ENCODE measurements at places on chromosomes 5 and 9.

- no peak for ATAC-seq
These were observed 28.2 kb downstream of the MEF2C start for GRCh38 chr5:88854769-88855168.

DNA sequence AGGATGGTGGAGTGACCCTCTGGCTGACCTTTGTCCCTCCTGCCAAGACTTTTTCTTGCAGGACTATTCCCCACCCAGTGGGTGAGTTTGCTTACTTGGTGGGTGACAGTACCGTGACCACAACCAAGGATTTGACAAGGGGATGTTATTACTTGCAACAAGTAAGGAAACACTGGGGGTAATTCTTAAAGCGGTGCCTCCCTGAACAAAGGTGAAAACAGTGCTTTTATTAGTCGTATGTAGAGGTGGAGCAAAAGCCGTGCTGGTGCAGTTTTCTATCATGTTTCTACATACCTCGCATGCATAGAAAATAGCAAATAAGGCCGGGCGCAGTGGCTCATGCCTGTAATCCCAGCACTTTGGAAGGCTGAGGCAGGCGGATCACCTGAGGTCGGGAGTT, 41.0 kb upstream of the KDM4C start:
- no peak for ATAC-seq

DNA sequence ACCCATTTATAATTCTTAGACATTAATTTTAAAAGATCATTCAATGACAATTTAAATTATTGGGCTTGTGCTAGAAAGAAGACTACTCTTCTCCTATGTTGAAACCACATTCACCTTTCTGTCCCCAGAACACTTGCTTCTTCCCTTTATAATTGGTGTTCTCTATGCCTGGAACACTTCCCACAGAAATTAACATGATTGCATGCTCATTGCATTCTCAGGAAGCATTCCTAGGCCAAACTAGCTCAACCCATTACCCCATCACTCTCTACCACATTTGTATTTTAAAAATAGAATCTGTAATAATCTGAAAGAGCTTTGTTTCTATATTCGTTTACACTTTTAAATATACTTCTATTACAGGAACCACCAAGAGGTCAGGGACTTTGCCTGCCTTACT, 184.7 kb downstream of the MEF2C start:
- ATAC-seq = no peak

- ATAC-seq = no peak
These were observed 632.3 kb downstream of the CCDC171 start for GRCh38 chr9:16184964-16185646.

DNA sequence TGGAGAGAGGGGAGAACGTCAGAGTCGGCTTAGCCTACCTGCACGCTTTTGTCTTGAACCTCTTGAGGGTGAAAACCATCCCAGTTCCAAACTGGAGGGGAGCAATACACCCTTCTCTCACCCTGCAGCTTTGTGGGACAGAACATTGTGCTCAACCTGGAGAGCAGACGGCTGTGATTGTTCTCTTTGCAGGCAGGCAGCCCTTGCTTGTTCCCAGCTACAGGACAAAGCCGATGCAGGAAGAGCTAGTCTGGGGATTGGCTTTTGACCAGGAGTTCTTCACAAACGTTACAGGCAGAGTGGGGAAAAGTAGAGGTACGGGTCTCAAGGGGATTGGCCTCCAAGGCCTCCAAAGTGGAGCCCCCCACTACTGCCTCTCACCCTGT, 33.9 kb upstream of the ARHGAP26 start:
- no peak for ATAC-seq

GRCh38 chr5:172173564-172174153, 14.4 kb downstream of the STK10 start:
- ATAC-seq = no peak

GRCh38 chr5:172541099-172541772, 86.9 kb upstream of the SH3PXD2B start:
- ATAC-seq = peak; percentile 55

DNA sequence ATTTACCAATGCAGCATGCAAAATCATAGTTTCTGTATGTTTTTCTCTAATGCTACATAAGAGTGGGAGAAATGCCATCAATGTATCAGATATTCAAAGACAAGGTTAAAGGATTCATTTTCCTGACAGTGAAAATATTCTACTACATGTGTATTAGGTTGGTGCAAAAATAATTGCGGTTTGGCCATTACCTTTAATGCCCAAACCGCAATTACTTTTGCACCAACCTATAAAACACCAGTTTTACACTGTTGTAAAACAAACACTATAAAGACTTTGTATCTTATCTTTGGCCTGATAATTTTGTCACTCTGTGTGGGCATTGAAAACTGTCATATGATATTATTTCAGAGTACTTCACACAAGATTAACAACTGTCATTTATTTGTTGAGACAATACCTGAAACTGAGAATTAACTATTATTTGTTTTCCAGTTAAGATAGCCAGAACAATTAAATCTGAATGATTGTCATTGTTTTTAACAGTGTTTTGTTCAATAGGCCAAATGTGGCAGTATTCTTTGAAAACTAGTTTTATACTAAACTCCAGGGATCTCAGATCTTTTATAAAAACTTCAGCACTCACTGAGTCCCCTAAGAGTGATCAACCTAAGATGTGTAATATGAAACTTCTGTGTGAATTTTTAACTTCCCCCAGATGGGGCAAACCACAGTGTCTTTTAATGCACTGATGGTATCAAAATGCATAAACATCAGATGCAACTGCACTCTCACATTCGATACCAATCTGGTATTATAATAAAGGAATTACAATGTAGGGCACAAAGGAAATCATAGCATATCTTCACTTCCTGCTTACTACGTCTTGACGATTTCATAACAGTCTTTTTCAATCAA, 53.8 kb upstream of the FBN2 start:
- peak; percentile 60 for ATAC-seq

DNA sequence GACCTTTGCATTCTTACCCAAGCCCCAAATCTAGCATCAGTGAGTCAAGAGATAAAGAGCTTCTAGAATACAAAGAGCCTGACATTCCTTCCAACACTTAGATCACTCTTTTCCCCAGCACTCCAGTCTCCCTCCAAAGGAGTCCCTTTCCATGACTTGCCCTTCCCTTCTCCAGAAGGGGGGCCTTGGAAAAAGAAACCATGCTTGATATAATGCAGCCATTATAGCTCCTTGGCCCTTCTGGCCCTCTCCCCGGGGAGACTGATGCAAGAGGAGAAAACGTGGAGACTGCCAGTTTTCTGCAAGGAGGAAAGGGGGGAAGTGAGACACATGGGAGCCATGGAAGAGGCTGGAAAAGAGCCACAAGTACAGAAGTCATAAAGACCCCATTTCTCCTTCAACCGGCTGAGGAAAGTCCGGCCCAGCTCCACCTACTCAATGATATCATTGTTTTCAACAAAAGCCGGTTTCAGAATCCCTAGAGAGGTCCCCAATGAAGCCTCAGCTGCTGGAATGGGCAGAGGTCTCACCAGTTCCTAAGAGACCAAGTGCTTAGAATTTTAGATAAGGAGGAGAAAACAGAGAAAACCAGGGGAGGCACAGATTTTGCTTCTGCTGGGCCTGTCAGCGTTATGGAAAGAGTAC, 29.0 kb downstream of the ADAM19 start:
- ATAC-seq = no peak

DNA sequence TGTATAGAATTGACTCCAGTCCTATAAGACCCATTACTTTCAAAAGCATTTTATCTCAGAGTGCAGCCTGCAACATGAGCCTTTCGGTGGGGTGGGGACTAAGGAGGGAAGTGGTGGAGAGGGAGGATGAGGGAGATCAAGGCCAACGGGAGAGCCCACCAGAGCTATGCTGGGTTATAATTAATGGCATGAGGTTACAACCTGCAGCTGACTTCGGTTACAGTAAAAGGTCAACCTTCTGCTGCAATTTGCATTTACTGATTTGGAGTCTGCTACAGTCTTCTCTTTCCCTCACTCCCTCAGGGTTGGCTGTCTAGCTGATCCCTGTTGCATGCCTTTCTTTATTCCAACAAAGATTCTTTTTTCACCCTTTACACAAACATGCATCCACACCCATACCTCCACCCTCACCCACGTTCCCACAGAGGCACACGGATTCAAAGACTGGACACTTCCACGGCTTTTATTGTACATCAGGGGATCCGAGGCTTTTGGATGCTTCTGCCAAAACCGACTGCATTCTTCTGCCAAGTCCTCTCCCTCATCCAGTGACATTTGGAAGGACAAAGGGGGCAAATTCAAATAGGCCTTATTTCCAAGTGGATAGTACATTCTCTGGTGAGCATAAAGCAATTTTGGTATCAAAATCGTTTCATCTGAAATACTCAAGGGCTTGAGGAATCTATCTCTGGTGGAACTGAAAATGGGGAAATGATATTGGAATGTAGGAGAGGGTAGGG, 381.2 kb downstream of the NFIB start:
- ATAC-seq = no peak

- ATAC-seq = peak; percentile 39
These were observed 27.6 kb upstream of the ABLIM3 start for GRCh38 chr5:149113669-149114068.

- ATAC-seq = peak; percentile 12
These were observed 10.5 kb upstream of the IRF1 start for GRCh38 chr5:132500931-132501628.

GRCh38 chr9:122070728-122071515, 22.2 kb downstream of the TTLL11 start:
- no peak for ATAC-seq

- no peak for ATAC-seq
These were observed 113.3 kb upstream of the ZNF608 start for GRCh38 chr5:124859556-124860290.

DNA sequence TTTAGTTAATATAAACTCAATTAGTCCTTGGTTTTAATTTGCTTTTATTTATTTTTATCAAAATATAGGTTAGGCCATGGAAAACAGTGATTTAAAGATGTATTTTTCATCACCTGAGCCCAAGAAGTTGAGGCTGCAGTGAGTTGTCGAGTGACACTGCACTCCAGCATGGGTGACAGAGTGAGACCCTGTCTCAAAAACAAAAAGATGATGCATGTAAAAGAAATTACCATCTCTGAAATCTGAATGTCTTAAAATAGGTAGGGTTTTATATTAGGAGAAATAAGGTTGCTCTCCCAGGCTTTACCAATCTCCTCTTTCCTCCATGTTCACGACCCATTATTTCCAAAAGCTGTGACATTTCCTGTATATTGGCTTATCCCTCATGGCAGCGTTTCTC, 162.3 kb upstream of the DAP start:
- no peak for ATAC-seq

DNA sequence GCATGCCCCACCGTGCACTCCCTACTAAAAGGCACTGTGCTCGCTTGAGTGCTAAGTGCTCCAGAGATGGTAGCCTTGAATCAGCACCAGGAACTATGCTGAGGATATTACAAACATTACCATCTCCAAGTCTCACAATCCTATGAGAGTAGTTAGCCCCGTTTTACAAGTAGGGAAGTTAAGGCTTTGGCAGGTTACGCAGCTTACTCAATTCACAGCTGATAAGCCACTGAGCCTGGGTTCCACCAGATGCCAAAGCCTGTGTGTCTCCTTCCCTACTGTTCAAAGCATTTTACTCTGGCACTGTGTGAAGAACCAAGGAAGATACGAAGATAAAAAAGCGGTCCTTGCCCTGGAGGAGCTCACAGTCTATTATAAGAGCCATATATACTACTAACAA, 216.2 kb downstream of the EBF1 start:
- no peak for ATAC-seq

- no peak for ATAC-seq
These were observed 102.8 kb downstream of the ANKH start for GRCh38 chr5:14768508-14769365.

- no peak for ATAC-seq
These were observed 463.7 kb downstream of the CYLC2 start for GRCh38 chr9:103458826-103459225.

GRCh38 chr5:78377056-78377717, 16.8 kb downstream of the SCAMP1 start:
- ATAC-seq = no peak

DNA sequence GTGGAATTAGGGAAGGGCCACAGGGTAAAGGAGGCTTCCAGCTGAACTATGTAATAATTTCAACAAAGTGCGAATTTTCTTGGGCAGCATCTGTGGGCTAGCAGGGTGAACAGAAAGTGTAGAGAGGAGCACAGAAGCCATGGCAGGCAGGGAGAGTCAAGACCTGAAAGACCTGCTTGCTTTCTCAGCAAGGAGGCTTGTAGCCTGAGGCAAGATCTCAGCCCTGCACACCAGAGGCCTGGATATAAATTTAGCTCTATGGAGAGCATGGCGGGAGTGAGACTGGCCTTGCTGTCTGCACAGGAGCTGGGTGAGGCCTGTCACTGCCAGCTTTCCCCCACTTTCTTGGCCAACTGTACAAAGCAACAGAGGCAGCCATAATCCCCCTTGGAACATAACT, 32.1 kb upstream of the SH3TC2 start:
- no peak for ATAC-seq

DNA sequence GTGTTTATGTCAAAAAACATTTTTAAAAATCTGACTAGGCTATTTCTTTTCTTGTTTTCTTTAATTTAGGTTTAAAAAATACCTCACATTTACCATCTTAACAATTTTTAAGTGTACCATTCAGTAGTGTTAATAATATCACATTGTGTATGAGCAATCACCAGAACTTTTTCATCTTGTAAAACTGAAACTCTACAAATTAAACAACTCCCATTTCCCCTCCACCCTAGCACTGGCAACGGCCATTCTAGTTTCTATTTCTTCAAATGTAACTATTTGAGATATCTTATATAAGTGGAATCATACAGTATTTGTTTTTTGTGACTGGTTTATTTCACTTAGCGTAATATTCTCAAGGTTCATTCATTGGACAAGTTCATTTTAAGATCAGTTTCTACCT, 27.7 kb downstream of the PLCXD3 start:
- ATAC-seq = no peak

- peak; percentile 84 for ATAC-seq
These were observed 261.4 kb upstream of the KLF4 start for GRCh38 chr9:107750741-107751566.

- no peak for ATAC-seq
These were observed 473.0 kb downstream of the EBF1 start for GRCh38 chr5:158626718-158627117.

- no peak for ATAC-seq
These were observed 129.7 kb downstream of the ADAMTS2 start for GRCh38 chr5:179215576-179215975.

DNA sequence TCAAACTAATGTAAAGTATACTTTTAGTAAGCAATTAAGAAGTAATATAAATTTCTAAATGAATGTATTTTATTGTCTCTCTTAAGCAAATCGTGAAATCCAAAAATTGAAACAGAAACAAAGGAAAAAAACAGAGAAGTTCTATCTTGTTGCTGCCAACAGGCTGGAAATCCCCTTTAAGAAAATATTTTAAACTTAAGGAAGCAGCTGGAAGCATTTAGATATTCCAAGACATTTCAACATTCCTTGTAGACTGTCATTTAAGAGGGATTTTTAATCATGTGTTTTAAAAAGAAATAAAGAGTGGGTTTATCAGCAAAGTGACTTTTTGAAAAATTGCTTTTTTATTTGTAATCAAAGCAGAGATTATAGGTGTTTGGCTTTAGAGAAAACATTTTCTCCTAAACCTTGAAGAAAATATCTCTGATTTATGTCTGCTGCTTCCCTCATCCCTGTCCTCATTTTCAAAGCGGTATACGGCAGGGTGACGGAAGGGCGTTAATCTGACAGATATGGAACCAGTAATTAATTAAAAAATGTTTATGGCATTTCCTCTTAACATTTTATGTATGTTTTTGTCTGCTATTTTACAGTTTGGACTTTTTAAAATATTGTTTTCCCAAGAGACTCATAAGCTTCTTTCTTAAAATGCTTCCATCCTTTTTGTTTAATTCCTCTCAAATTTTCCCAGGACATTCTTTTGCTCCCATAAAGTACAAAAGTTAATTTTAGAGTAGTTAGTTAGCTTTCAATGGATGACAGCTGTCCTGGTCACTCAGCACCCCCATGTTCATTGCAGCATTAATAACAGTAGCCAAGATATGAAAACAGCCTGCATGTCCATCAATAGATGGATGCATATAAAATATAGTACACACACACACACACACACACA, 245.6 kb downstream of the LURAP1L start:
- ATAC-seq = no peak
